ENCODE measurements at places on chromosomes 11 and 22.
A peak's percentile ranks its signal among the peaks of the same experiment; 100 is the strongest.

DNA sequence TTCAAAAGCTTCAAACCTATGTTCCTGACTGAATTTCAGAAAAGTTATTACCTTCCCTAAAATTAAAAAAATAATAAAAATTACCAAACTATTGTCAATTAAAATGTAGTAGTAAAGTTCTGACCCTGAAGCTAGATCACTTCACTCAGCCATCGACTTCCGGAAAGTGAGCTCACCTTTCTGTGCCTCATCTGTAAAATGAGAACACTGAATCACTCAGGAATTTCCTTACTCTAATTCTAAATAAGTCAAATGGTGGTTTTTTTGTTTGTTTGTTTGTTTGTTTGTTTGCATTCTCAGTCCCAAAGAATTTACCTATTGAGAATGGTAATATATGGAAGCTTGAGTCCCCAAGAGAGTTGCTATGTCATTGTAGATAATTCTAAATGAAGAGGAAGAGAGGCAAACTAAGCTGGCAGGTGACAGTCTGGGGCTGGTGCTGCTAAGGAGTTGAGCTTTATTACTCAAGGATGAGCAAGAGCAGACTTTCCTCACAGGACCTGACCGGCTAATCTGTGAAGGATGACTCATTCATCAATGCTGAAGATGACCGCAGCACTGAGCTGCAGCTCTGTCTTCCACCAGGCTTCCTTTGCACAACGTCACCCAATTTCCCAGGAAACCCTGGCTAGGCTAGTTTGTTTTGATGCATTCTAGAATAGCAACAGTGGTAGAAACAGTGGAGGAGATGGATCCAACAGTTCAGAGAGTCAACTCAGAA is 248.8 kb downstream of the RAB38 start:
- DNase-seq = no peak

DNA sequence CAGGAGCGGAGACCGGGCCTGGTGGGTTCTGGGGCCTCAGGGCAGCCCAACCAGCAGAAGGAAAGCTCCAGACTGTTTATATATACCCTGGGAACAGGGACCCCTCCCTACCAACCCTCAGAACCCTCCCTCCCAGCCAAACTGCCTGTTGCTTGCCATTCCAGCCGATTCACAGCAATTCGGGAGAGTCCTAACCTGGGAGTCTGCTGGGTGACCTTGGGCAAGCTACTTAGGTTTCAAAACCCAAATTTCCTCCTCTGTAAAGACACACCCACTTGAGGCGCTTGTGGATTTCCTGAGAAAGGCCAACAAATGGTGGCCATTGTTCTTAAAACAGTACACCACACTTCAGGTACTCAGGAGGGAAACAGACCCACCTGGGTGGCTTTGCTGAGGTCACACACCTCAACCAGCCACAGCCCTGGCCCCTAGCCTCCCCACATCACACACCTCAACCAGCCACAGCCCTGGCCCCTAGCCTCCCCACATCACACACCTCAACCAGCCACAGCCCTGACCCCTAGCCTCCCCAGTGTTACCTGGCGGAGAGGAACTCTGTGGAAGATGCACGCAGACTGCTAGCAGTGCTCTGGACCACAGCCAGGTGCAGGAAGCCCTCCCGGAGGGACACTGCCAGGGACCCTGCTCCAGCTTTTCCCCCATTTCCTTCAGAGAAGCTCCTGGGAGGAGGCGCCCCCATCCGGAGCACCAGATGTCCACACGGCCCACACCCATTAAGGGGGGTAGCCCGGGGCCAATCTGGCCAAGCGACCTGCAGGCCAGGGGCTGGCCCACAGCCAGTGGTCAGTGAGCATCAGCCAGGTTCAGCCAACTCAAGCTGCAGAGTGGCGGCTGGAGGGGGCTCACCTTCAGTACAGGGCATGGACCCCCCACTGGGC is 6.2 kb downstream of the SHISA8 start:
- DNase-seq = peak; percentile 39

GRCh38 chr11:86673055-86673843 is 833 bp upstream of the ME3 start:
- no peak for DNase-seq

DNA sequence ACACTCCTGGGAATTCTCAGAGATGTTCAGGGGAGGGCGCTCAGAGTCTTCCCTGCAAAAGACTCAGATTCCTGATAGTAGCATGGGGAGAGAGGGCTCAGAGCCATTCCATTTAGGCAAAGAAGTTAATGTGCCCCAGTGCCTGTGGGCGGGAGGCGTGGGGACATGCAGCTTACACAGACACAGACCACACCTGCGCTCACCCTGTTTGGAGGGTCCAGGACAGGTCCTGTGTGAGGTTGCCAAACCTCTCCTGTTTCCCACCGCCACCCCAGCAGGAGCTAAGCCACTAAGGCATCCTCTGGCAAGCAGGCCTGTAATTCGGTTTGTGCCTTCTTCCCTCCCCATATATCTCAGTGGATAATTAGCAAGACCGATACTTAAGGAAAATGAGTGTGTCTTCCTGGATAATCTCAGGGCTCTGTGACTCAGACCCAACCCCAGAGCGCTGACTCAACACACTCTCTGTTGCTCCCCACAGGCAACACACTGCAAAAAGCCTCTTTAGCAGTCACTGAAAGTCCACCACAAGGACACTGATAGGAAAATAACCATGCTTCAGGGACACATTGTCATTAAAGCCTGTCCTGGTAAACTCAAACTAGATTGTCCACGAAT is 118.9 kb upstream of the LMO1 start:
- DNase-seq = no peak

- DNase-seq = no peak
Measured at GRCh38 chr11:122895563-122895962, 13.0 kb downstream of the JHY start.

GRCh38 chr11:72534371-72535193 is 100.3 kb upstream of the CLPB start:
- no peak for DNase-seq

DNA sequence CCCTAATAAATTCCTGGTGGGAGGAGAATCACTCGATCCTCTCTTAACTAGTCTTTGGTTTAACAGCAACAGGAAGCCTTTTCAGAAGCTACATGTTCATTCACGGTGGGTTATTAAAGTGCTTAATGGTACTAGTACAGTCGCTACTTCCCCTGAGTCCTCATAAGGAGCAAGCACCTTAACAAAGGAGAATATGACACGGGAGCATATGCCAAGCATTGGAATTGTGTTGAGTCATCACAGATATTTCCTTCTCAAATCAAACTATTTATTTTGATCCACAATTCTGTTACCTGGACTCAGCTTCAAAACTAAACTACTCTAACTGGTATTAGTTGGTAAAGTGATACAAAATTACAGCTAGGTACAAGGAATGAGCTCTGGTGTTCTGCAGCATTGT is 177.5 kb upstream of the CTSC start:
- DNase-seq = no peak

- no peak for DNase-seq
Measured at GRCh38 chr11:8026982-8027381, 39.8 kb downstream of the EIF3F start.

- no peak for DNase-seq
Measured at GRCh38 chr11:112050721-112051120, 23.1 kb downstream of the PIH1D2 start.

DNA sequence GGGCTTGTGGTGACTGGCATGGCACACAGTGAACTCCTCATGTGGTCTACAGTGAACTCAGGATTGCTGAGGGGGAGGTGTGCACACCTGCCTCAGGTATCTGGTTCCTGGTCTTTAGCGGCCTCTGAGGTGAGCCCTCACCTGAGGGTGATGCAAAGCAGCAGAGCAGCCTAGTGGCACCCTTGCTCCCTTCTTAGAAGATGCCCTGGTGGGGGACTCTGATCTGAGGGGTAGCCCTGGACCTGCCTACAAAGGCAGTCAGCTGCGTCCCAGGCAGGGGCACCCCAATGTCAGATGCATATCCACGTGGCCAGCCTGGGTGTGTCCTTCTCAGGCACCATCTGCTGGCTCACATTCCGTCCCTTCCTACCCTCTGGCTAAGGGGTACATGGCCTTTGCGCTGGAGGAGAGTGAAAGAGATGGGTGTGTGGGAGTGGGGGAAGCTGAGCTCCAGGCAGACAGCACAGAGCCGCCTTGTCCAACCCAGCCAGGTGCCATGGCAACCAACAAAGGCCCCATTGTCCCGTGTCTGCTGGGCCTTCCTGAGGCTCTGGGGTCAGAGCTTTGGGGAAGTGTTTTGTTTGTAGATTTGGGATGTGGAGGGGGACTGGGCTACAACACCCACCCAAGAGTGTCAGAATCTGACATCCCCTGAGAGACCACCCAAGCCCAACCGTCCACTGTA is 5.8 kb downstream of the PLEKHB1 start:
- no peak for DNase-seq

- no peak for DNase-seq
Measured at GRCh38 chr11:102924851-102925380, 30.6 kb downstream of the MMP13 start.

DNA sequence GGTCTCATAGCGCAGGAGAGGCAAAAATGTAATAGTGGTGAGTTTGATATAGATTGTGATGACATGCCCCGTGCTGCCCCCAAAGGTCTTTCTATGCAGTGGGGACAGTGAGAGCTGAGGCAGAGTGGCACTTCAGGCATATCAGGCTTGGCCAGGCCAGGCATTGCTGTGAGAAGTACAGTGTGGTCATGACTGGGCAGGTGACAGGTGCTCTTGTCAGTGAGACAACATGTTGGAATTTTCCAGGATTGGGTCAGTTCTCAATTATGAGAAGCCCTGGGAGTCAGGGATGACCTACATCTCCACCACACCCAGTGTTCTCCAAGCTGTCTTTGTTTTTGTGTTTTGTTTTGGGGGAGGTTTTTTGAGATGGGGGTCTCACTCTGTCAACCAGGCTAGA is 3.7 kb downstream of the SNAP29 start:
- no peak for DNase-seq

DNA sequence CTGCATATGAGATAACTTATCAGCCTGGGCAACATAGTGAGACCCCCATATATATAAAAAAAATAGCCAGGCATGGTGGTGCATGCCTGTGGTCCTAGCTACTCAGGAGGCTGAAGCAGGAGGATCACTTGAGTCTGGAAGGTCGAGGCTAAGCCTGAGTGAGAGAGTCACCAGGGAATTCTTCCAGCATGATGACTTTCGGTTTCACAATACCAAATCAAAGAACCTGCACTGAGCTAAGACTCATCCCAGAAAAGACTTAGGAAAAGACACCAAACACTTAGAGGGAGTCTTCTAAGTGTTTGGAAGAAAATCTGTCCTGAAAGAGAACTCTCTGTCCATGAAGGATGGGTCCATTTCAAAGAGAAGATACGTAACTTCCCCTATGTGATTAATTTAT is 12.7 kb downstream of the STK33 start:
- no peak for DNase-seq

GRCh38 chr11:114398303-114398920 is 1.9 kb downstream of the C11orf71 start:
- no peak for DNase-seq

- DNase-seq = peak; percentile 69
Measured at GRCh38 chr11:67293090-67293489, 4.0 kb downstream of the ANKRD13D start.

- peak; percentile 3 for DNase-seq
Measured at GRCh38 chr11:73140213-73141030, 1.7 kb downstream of the FCHSD2 start.

DNA sequence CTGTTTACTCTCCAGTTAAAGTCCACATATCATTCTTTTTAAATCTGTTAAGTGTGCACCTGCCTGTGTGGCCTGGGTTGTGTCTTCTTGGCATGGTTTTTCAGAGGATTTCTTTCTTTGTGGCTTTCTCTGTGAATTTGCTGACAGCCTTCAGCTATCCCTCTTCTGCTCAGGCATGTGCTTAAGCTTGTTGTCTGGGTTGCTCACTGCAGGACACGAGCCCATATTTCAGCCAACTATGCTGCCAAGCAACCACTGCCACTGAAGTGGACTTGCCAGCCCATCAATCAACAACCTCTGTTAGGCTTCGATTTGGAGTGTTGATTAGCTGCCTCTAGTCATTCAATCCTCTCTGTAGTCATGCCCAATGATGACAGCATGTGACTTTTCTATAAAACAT is 18.4 kb downstream of the OR51I2 start:
- DNase-seq = no peak

GRCh38 chr11:91293119-91293518 is 931.5 kb upstream of the FAT3 start:
- DNase-seq = no peak

- DNase-seq = no peak
Measured at GRCh38 chr11:119125821-119126220, 4.4 kb downstream of the HINFP start.

DNA sequence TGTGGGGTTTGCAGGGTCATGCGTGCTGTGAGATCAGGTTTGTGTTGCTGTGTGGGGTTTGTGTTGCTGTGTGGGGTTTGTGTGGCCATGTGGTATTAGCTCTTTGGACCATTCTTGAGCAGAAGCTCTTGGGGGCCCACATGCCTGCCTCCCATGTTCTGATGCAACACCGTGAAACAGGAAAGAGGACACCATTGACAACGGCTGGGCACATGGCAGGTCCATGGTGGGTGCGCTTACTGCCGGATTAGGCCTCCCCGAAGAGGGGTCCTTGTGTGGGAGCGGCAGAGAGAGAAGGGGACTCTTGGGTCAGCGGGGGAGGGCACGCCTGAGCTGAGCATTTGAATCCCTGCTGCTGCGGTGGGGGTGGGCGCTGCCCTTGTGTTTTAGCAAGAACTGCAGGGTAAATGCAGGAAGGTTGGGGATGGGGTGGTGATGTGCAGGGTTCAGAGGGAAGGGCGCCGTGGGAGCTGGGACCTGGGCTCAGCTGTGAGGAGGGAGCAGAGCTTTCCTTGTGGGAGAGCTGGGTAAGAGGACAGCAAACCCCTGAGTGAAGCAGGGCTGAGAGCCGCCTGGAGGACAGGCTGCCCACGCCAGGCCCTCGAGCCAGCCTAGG is 361.5 kb downstream of the TBC1D22A start:
- DNase-seq = no peak

GRCh38 chr22:50525104-50525857 is at the start of gene SCO2:
SCO2 (minus strand) TSS chr22:50525598; CDS start chr22:50524411, 1,187 bp downstream.
- peak; percentile 97 for DNase-seq

GRCh38 chr11:11416502-11416901 is 63.5 kb upstream of the CSNK2A3 start:
- no peak for DNase-seq

DNA sequence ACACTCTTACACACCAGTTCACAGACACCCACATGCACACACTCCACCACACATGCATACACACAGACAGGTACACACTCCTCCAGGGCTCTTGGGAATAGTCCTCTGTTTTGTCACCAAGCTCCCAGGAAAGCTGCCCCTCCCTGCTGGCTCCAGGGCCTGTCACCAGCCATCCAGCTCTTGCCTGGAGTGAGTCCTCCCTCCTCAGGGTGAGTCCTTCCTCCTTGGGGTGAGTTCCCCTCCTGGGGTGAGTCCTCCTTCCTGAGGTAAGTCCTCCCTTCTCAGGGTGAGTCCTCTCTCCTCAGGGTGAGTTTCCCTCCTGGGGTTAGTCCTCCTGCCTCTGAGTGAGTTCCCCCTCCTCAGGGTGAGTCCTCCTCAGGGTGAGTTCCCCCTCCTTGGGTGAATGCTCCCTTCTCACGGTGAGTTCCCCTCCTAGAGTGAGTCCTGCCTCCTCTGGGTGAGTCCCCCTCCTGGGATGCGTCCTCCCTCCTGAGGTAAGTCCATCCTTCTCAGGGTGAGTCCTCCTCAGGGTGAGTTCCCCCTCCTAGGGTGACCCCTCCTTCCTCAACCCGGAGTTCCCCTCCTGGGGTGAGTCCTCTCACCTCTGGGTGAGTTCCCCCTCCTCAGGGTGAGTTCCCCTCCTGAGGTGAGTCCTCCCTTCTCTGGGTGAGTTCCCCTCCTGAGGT is 100.6 kb upstream of the FGF3 start:
- no peak for DNase-seq

- no peak for DNase-seq
Measured at GRCh38 chr22:39625569-39626537, 55.3 kb downstream of the CACNA1I start.

Data from central memory CD4-positive, alpha-beta T cell (primary cell).